DND-41 (cell line): ENCODE measurements at places on chromosomes 6 and 20.

GRCh38 chr6:107641071-107641470, 151.2 kb downstream of the SOBP start:
- DNase-seq, result no peak

GRCh38 chr20:48787861-48788375, 39.9 kb downstream of the PREX1 start:
- DNase-seq, result no peak

GRCh38 chr6:28711788-28712341, 186.2 kb downstream of the GPX5 start:
- DNase-seq, result no peak

DNA sequence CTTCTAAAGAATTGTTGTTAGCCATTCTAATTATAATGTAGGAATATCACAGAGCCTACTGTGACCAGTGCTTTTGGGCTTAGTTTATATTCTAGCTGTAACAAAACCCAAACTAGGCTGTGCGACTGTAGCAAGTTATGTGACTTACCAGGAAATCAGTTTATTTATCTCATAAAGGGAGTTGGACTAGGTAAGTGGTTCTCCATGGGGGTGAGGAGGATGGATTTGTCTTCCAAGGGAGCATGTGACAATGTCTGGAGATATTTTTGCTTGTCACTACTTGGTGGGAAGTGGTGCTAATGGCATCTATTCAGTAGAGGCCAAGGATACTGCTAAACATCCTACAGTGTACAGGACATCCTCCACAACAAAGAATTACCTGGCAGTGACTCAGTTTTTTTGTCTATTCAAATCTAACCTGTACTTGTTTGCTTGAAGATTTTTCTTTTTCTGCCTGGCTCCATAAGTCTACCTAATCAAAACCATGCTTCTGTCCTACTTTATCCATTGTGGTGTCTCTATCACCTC, 32.5 kb downstream of the ZFAND3 start:
- DNase-seq, result no peak

DNA sequence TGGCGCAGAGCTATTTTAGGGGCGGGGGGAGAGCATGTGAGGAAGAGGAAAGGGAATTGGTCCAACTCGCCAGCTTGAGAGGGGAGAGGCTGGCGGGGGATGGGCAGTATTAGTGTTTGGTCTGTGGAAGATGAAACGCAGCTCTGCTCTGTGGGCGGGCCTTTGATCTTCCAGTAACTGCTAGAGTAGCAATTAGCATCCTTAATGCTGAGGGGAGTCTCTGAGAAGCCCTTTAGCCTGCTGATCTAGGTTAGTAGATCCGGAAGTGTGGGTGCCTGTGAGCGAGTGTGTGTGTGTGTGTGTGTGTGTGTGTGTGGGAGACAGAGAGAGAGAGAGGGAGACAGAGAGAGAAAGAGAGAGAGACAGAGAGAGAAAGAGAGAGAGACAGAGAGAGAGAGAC, 117.2 kb upstream of the BACH2 start:
- peak; percentile 93 for DNase-seq

GRCh38 chr6:10896691-10897090, 9.8 kb downstream of the SYCP2L start:
- DNase-seq, result no peak

- DNase-seq, result no peak
Observed at GRCh38 chr6:142322504-142323198, 20.8 kb downstream of the ADGRG6 start.

DNA sequence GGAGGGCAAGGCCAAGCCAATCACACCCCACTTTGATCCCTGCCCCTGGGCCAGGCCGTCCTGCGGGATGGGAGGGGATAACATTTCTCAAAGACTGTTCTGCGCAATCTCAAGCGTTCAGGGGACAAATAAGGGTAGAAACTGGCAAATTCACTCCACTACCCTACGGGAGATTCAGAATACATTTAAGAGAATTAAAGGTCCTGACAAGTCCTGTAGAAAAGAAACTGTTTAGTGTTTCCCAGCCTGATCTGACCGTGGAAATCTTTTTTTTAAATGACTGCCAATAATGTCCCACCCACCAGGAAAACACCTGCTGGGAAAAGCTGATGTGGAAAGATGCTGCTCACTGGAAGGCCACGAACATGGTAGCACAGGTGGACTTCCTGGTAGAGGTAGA, 140.6 kb upstream of the RNF24 start:
- DNase-seq, result no peak

- no peak for DNase-seq
Observed at GRCh38 chr6:147297663-147298316, 93.6 kb downstream of the STXBP5 start.

DNA sequence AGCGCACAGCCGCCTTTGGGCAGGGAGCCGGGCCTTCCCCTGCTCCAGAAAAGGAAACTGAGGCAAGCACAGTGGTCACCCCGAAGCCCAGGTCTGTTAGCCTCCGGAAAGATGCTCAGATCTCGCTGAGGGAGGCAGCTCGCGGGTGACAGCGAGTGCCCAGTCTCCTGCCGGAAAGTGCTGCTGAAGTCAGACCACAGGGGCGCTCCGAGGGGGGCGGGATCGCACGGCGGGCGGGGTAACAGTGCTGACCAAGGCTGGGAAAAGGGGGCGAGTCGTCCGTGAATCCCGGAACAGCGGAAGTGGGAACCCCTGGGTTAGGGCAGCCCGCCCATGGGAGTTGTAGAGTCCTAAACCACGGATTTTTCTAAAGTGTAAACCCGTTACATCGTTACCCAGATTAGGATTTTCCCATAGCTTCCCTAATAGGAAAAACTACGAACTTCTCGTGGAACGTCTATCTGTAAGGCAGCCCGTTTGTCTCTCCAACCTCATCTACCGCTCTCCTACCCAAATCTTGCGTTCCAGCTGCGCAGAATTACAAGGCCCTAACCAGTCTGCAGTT, 504 bp downstream of the VPS16 start:
- DNase-seq, result peak; percentile 40

DNA sequence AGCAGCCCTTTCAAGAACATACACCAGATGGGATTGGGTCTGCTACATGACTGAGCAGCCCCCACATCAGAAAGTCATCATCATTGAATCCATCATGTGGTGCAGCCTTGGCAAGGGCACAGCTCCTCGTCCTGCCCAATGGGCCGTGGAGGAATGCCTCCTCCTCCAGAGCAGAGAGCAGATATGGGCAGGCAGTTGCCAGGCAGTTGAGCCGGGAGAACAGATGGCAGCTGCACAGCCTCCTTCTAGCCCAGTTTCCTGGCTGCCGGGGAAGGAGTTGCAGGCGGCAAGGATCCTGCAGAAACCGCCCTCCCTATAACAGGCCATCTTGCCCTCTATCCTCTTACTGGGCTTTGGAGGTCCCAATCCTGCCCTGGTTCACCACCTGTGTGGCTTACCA, 11.9 kb upstream of the ZFAND3 start:
- no peak for DNase-seq

GRCh38 chr6:13089296-13089994, 238.9 kb downstream of the TBC1D7 start:
- DNase-seq, result no peak

- DNase-seq, result no peak
Observed at GRCh38 chr20:57704245-57704644, 5.6 kb downstream of the PMEPA1 start.

DNA sequence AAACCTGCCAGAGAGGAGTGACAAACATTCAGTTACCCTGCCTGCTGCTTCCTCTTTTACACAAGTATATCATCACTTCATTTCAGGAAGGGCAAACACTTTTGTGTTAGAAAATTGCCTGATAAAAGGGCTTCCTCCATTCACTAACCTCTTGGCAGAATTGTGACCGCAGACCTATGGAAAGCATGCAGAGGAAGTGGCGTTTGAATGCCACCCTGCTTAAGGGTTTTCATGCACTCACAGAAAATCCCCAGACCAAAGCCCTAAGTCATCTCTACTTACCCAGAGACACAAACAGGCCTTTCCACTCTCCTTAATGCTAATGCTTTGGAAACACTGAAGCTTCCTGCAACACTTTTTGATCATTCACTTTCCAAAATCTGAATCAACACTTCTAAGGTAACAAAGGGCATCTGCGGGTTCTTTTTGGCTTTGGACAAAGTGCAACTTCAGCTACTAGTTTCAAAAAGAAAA, 22.1 kb upstream of the RALGAPA2 start:
- peak; percentile 13 for DNase-seq

- no peak for DNase-seq
Observed at GRCh38 chr6:82693094-82693493, 329.5 kb downstream of the TPBG start.

DNA sequence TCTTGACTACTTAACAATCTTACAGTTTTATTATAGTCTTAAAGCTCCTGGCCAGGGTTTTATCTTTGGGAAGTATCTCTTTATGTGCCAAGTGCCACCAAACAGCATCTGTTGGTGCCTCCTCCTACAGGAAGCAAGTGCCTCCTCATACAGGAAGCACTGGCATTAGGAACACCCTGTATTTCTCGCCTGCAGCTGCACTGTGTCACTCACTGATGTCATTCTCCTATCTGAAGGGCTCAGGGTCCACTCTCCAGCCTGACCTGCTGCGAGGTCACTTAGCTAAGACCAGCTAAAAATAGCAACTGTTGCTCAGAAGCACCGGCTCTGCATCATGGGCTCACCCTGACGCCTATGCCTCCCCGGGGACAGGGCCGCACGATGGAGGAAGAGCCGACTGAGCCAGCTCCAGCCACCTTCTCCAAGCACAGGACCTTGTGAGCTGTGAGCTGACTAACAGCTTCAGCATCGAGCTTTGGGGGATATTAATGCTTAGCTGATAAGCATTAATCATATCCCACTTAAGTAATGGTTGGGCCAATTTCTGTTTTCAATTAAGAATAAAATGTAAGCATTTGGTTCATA, 66.3 kb upstream of the CD93 start:
- DNase-seq, result peak; percentile 55

DNA sequence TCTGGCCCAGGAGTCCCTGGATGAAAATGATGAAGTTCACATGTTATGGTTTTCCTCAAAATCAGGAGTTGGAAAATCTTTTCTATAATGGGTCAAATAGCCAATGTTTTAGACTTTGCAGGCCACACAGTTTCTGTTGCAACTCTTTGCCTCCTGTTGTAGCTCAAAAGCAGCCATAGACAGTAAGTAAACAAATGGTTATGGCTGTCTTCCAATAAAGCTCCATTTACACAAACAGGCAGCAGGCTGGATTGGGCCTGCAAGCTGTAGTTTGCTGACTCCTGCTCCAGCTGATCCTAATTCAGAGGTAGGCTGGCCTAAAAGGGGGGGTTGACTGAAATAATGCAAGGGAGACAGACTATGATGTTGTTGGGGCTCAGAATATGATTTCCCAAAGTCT, 33.0 kb downstream of the METTL24 start:
- no peak for DNase-seq

GRCh38 chr6:157847846-157848245, 24.8 kb downstream of the SNX9 start:
- DNase-seq, result no peak

DNA sequence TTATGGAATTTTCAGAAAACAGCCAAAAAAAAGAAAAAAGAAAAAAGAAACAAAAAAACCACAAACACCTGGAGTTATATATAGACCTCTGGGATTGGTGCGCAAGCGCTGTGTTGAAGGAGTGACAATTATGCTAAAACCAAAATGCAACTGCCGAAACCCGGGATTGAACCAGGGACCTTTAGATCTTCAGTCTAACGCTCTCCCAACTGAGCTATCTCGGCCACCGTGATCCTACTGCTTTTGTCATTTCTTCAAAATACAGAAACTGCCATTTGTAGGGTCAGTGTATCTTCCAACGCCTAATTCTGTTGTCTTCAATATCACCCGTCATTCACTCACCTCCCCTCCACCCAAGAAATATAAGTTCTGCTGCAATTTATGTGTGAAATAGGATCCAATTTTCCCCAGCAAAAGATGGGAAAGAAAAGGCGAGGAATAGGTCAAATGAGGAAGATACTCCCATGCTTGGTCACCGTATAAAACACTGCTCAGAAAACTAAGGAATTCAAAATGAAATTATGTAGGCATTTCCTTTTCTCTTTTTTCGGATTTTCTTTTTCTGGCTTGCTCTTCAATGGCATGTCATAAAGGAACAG, 116.0 kb downstream of the TRIM27 start:
- DNase-seq, result peak; percentile 24

- no peak for DNase-seq
Observed at GRCh38 chr20:18922898-18923297, 109.3 kb downstream of the SCP2D1 start.

DNA sequence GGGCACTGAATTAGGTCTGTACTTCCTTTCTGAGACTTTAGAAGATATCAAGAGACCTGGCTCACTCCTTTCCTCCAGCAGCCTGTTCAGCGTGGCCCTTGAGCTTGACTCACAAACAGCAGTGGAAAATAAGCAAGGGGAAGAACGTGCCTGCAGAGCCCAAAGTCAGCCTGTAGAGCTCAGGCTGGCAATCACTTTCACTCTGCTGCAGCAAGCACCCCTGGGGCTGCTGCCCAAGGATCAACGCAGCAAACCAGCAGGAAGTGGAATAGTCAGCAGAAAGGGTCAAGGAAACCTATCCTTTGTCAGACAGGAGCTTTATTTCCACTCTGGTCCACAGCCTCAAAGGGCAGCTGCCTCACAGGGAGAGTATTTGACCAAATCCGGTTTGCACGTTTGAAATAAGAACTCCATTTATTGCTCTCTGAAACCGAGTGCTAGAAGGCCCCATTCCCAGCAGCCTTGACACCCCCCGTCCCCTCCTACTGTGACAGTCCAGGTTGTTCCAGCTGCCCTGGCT, 77.4 kb downstream of the PRDM1 start:
- DNase-seq, result peak; percentile 57

GRCh38 chr20:53162251-53162835, 190.2 kb downstream of the TSHZ2 start:
- DNase-seq, result no peak

DNA sequence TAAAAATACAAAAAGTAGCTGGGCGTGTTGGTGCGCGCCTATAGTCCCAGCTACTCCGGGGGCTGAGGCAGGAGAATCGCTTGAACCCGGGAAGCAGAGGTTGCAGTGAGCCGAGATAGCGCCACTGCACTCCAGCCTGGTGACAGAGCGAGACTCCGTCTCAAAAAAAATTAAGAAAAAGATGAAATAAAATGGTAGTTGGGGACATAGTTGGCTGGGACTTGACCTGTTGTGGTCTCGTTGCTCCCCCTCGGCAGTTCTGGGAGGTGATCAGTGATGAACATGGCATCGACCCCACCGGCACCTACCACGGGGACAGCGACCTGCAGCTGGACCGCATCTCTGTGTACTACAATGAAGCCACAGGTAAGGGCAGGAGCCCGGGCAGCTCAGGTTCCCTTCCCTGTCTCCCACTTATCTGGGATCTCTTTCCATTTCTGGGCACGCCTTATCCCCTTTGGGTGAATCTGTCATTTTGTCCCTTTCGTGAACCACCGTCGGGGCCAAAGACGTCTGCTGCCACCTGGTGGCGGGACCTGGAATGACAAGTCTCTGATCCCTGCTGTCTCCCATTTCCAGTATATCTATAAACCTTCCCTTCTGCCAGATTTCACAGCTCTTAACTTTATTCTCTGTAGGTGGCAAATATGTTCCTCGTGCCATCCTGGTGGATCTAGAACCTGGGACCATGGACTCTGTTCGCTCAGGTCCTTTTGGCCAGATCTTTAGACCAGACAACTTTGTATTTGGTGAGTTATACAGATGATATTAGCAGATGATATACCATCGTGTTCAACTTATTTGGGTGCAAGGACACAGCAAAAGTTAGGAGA, 2.3 kb downstream of the TUBB start:
- DNase-seq, result peak; percentile 82
